ENCODE measurements at places on chromosomes 11 and 22. TPM values are rescaled to one million over a fixed set of nuclear protein-coding genes. Genes with fewer than 3 reads are reported as not detected.

KDM2A gene
- 69.9 TPM for total RNA-seq

RIMBP3B gene
- total RNA-seq: not detected

MUC2 gene
- total RNA-seq: not detected

TBX1 gene
- total RNA-seq: 30.2 TPM

OR2D2 gene
- 0.31 TPM for total RNA-seq

E2F8 gene
- total RNA-seq: 19.1 TPM

FGF4 gene
- not detected for total RNA-seq

PAX6 gene
- total RNA-seq: not detected

SELENOH gene
- total RNA-seq: 161 TPM

BTBD18 gene
- not detected for total RNA-seq

SCN2B gene
- total RNA-seq: not detected

BLID gene
- total RNA-seq: 3.5 TPM

WNT11 gene
- total RNA-seq: not detected

PDGFD gene
- total RNA-seq: 13.1 TPM

HPX gene
- total RNA-seq: 2.1 TPM

MALAT1 gene
- 7,700 TPM for total RNA-seq

HBB gene
- total RNA-seq: not detected

AAMDC gene
- 51.0 TPM for total RNA-seq

P2RY6 gene
- 0.30 TPM for total RNA-seq

POTEH gene
- total RNA-seq: not detected

F2 gene
- total RNA-seq: not detected

FJX1 gene
- total RNA-seq: 26.6 TPM

RANBP1 gene
- total RNA-seq: 237 TPM

SLC1A2 gene
- not detected for total RNA-seq

NAALADL1 gene
- total RNA-seq: 6.8 TPM

KDM4D gene
- total RNA-seq: 1.0 TPM

SLC17A6 gene
- total RNA-seq: not detected

SHANK2 gene
- total RNA-seq: not detected

TESMIN gene
- 6.1 TPM for total RNA-seq

MMP1 gene
- 1,684 TPM for total RNA-seq

FIBIN gene
- not detected for total RNA-seq

TMPRSS6 gene
- not detected for total RNA-seq

PGR gene
- not detected for total RNA-seq

NXPE2 gene
- not detected for total RNA-seq

PNPLA3 gene
- 12.1 TPM for total RNA-seq

C2CD2L gene
- 10.4 TPM for total RNA-seq

GLYATL1 gene
- total RNA-seq: not detected

EIF3D gene
- 201 TPM for total RNA-seq

RIC8A gene
- total RNA-seq: 119 TPM

DDT gene
- 89.5 TPM for total RNA-seq

FOLR3 gene
- not detected for total RNA-seq

PLAAT4 gene
- 0.95 TPM for total RNA-seq

HEPN1 gene
- total RNA-seq: not detected

BBOX1 gene
- not detected for total RNA-seq

MOGAT2 gene
- total RNA-seq: not detected

EFCAB6 gene
- total RNA-seq: 0.32 TPM

AIFM3 gene
- not detected for total RNA-seq

MISFA gene
- 3.6 TPM for total RNA-seq

TRPC6 gene
- not detected for total RNA-seq

SCGB2A2 gene
- not detected for total RNA-seq

RPS6KB2 gene
- total RNA-seq: 53.8 TPM

MCM5 gene
- total RNA-seq: 111 TPM

PAAF1 gene
- total RNA-seq: 14.5 TPM

TRIM34 gene
- 6.7 TPM for total RNA-seq

CSNK2A3 gene
- not detected for total RNA-seq

HPS4 gene
- 29.7 TPM for total RNA-seq
